GM13977 (cell line): ENCODE measurements at places on chromosomes 4 and X.

DNA sequence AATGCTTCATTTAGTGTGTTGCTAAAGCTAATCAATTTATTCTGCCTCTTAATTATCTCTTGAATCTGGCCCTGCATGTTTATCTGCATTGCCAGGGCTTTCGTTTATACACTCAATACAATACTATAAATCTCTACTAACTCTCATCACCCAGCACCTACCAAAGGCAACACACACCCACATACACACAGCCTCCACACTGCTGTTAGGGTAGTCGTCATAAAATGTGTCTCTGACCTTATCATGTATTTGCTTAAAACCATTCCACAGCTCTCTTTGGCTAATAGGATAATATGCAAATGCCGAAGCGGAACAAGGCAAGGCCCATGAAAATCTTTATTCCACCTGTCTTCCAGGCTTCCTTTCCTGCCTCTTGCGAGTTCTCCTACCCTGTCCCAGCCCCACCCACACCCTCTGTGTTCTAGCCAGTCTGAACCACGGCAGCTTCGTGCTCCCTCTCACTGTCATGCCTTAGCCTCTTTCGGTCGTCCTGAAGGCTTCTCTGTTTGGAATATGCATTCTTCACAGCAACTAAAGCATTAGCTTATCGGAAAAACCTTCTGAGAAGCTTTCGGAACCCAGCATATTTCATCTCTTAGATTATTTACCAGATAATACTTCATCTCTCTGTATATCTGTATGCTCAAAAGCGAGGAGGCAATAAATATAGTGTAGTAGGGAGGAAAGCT, 333.5 kb downstream of the TENM3 start:
- no peak for DNase-seq

DNA sequence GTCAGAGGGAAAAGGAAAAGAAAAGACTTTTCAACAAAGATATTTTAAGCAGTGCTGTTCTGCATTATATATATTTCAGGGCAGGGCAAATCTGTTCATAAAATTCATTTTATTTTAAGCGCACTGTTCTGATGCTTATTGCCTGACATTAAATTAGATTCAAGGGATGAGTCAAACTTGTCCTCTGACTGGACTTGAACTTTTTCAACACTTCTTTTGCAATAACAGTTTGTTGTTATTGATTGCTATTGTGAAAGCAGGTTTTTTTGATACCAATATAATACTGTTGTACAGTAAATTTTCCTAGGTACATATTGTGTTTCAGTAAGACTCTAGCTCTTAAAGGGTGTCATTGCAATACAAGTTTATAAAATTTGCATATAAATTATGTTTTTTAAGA, 481.3 kb downstream of the NAF1 start:
- no peak for DNase-seq

- peak; percentile 83 for DNase-seq
Observed at GRCh38 chr4:1351854-1352566, 5.0 kb downstream of the UVSSA start.

DNA sequence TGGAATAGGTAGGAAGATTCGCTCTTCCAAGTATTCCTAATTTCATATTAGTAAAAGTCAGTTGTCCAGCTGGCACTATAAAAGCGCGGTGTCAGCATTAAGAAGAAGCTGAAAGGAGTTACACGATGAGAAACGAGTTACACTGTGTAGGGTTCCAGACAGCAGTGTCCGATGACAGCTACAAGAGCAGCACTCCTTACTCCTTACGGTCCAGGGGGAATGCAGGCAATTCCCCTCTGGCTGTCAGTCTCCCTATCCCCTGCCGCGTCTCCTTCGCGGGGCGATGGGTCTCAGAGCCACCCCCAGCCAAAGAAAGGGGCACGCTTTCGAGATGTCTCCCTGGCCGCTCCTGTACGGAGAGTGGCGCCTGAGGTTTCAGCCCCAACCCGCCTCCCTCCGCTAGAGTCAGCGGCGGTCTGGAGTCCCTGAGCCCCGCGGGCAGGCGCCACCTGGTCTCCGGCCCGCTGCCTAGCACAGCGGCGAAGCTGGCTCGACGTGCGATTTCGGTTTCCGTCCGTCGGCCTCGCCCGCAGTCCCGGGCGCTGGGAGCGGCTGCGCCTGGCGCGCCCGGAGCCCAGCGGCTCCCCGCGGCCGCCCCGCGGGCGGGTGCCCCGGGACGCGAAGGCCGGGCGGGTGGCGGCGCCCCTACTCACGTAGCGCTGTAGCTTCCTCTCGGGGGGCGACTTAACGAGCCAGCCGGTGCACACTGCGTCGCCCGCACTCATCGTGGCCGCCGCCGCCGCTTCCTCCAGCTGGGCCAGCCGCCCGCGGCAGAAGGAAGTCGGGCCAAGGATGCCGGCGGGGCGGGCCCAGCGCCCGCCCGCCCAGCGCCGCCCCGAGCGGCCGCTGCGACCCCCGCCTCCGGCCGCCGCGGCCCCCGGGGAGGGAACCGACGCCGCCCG, at the start of gene GAB3:
Gene GAB3, minus strand, starts transcription at position 777 of the 902 bp plus-strand sequence. Its CDS starts 52 bp downstream, at position 725.
- peak; percentile 47 for DNase-seq

DNA sequence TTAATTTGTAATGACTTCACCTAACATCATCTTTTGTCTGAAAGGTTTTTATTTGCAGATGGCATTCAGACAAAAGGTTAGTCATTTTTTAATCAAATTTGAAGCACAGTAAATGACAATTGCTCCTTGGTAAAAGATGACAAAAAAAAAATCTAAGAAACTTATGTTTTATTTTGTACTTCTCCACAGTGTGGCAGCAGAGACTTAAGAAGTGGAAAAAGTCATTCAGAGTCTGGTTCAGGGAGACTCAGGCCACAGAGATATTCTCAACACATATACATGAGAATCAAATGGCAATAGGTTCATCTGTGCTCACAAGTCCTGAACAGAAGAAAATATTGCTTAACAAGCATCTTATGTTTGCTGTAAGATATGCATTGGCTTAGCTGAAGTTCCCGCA, 436.2 kb downstream of the KCNIP4 start:
- DNase-seq = peak; percentile 16

DNA sequence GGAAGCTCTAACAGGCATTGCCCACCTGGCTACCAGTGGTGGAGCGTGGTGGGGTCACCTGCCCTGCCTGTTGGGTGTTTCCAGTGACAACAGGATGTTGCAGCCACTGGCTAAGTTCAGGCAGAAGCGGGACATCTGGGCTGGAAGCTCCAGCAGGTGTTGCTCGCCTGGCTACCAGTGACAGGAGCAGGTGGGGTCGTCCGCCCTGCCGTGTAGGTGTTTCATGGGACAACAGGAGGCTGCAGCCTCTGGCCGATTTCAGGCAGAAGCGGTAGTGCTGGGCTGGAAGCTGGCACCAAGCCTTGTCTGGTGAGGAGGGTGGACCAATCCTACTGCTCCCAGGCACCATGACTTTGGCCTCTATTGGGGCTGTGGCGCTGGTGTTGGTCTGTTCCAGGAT, 39.4 kb downstream of the RIPPLY1 start:
- no peak for DNase-seq

DNA sequence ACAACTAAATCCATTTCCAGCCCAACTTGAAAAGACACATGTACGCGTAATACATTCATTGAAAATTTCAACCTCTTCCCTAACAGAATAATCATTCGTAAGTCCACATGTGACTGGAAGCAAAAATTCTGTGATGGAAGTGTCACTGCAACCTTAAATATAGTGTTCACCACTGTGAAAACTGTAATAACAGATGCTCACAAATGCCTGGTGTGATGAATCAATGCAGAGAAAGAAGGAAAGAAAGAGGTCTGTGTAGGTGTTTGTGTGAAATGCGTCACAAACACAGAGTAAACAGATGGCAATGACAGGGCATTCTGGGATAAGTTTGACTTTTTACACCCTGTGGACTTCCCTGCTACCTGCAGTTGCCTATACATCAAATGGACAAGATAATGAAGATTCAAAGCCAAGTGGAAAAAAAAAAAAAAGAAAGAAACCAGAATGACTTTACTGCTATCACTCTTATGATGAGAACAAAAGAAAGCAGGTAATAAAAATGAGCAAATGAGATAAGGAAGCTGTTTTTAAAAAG, 123.3 kb downstream of the EPHA5 start:
- no peak for DNase-seq

GRCh38 chr4:88613417-88613875, 21.2 kb downstream of the HERC3 start:
- DNase-seq = no peak

- DNase-seq = no peak
Observed at GRCh38 chr4:144868309-144868708, 222.4 kb downstream of the HHIP start.

DNA sequence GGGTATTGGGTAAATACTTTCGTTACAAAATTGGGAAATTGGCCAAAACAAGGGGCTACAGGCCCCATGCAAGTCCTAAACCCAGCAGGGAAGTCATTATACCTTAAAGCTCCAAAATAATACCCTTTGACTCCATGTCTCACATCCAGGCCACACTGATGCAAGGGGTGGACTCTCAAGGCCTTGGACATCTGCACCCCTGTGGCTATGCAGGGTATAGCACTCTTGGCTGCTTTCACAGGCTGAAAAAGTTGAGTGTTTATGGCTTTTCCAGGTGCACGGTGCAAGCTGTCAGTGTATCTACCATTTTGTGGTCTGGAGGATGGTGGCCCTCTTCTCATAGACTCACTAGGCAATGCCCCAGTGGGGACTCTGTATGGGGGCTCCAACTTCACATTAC, 326.5 kb downstream of the TEX13C start:
- DNase-seq = no peak

- no peak for DNase-seq
Observed at GRCh38 chr4:177267911-177268310, 41.8 kb upstream of the NEIL3 start.

DNA sequence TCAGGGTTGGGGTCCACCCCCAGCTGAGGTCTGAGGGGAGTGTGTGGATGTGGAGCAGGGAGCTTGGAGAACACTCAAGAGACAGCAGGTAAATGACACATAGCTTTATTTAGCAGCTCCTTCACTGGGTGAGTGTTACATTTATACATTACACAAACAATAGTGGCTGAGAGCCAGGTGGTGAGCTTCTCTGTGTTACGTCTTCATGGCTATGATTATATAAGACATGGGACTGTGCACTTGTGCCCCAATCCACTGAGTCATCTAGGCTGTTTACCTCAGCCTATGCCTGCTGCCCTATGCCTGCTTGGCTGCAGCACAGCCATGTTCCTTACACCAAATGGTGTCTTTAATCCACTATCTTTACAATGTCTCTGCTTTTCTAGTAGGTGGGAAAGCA, 459.6 kb downstream of the AFF2 start:
- DNase-seq = no peak

DNA sequence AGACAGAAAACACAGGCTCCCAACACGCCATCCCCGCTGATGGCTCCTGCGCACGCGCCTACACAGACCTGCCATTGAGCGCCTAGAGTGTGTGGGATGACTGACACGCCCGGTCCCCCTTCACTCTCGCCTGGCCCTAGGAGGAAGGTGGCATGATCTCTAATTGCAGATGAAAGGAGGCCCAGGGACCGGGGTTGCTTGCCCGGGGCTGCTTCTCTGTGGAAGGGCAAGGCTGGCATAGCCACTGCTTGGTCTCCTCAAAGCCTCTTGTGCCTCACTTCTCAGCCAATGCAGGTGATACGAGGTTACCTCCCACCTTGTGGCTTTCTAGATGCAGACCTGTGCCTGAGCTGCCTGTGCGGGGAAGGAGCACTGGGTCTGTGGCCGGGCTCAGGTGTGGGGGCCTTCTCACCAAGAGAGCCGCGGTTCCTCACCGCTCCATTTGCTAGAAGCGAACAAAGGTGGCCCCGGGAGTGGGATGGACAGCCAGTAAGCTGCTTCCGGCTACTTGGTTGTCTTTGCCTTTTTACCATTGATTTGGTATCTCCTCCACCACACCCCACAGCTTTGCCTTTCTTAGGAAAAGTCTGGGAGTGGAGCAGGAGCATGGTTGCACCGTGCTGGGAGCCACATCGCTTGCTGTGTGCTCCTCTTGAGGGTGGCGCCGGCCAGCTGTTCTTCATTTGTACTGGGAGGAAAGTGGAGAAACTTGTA, 47.0 kb downstream of the TBC1D14 start:
- DNase-seq = no peak

GRCh38 chrX:45164021-45164621, 36.6 kb downstream of the DIPK2B start:
- no peak for DNase-seq

GRCh38 chrX:68898598-68898997, 69.8 kb downstream of the EFNB1 start:
- no peak for DNase-seq

DNA sequence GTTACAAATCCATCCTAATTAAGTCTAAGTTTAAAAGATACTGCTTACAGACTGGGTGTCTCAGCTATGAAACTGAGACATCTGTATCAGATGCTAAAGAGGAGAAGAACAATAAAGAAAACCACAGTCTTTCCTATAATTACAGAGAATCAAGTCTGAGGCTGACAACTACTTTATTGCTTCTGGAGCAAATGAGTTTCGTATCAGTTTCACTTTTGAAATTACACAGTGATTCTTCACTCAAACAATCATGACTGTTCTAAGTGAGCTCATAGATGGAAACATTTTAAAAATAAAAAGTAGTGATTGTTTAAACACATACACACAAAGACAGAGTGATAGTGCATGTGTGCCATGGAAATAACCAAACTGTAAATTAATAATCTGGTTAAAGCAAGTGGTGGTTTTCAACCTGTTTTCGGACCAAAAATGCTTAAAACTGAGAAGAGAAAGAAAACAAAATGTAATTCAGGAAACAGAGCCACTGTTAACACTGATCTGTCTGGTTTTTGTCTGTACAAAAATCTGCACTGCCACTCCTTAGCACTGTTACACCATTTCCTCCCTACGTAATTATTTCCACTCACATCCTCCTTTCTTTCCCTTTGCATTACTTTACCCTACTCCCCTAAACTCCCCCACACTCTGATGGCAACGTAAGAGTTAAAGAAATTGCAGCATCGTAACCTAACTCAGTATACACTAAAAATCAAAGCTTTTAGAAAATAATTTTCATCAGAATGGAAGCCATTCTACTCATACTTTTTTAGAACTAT, 12.5 kb downstream of the RFC1 start:
- peak; percentile 70 for DNase-seq

GRCh38 chr4:108181704-108182103, 13.0 kb upstream of the LEF1 start:
- peak; percentile 30 for DNase-seq

GRCh38 chrX:119488749-119489148, 20.5 kb downstream of the SLC25A5 start:
- peak; percentile 60 for DNase-seq

GRCh38 chr4:139329665-139330200, 27.5 kb upstream of the NDUFC1 start:
- DNase-seq = no peak

GRCh38 chr4:31917334-31917733, 1197.2 kb downstream of the PCDH7 start:
- no peak for DNase-seq
